Amniotic epithelial cell (primary cell): ENCODE measurements at places on chromosomes 6 and 20.

GRCh38 chr20:60117065-60117464, 158.8 kb downstream of the CDH26 start:
- DNase-seq, result peak; percentile 7

DNA sequence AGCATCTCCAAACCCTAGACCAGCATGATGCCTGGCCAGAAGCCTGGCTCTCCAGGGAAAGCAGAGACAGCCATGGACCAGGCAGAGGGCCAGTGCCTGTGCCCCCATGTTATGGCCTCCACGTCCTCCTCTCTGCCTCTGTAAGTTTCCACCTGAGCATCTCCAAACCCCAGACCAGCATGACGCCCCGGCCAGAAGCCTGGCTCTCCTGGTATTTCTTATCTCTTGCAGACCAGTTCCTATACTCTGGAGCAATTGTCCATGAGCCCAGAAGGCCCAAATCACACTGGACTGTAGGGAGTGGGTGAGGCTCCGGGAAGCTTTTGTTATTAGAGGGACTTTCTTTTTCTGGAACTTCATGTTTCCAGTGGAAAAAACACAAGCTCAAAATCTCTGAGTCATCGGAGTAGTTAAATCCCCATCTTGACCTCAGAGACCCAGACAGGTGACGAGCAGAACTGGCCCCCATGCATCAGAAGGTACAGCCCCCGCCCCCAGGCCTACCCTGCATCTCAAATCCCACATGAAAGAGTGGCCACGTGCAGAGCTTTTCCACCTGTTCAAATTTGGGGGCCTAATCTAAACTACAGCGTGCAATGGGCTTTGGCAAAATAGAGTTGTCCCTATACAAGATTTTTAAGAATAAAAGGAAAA, 110.2 kb upstream of the FOXQ1 start:
- DNase-seq, result no peak

- DNase-seq, result peak; percentile 15
Measured at GRCh38 chr6:144928847-144929246, 643.7 kb downstream of the UTRN start.

- DNase-seq, result no peak
Measured at GRCh38 chr6:149065121-149065520, 252.4 kb upstream of the TAB2 start.

DNA sequence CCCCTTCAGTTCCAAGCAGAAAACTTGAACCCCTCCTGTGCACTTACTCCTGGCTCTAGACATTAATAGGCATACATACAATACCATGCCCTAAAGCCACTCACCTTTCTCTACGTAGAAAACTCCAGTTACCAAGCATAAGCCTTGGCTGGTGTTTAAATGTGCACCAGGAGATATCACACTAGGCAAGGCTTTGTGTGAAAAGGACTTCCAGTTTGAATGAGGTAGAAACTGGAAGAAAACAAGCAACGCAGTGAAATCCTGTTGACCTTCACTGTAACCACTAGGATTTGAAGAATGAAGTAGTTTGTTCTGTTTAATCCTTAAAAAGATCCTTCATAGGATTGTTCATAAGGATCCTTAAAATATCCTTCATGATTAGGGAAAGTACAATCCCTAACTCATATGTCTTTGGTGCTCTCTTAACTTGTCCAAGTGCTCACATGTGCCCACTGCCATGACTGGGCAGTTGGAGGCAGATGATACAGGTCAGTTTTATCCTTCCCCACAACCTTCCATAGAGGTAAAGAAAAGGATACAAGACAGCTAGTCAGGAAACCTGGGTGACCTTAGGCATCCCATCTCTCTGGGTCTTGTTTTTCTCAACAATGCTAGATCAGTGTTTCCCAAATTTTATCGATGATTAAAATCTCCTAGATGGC, 9.2 kb upstream of the SCGN start:
- DNase-seq, result no peak

DNA sequence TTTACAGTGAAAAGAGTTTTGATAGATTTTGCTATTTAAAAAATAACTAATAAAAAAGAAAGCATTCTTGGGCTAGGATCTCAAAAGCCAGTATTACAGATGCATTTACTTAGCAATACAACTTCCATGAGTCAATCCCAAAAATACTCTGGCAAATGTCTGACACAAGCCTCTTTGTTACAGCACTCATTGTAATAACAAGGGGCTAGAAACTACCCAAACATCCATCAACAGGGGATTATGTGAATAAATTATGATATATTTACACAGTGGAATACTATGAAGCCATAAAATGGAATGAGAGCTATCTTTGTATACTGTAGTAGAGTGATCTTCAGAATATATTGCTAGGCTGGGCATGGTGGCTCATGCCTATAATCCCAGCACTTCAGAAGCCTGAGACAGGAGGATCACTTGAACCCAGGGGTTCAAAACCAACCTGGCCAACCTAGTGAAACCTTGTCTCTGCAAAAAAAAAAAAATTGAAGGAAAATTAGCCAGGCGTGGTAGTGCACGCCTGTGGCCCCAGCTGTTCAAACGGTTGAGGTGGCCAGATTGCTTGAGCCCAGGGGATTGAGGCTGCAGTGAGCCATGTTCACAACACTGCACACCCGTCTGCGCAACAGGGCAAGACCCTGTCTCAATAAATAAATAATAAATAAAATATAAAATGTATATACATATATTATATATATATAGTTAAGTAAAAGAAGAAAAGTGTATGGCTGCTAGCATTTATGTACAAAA, 34.7 kb upstream of the TOP1 start:
- DNase-seq, result peak; percentile 61

- peak; percentile 59 for DNase-seq
Measured at GRCh38 chr20:47295921-47296426, 60.5 kb downstream of the ZMYND8 start.

DNA sequence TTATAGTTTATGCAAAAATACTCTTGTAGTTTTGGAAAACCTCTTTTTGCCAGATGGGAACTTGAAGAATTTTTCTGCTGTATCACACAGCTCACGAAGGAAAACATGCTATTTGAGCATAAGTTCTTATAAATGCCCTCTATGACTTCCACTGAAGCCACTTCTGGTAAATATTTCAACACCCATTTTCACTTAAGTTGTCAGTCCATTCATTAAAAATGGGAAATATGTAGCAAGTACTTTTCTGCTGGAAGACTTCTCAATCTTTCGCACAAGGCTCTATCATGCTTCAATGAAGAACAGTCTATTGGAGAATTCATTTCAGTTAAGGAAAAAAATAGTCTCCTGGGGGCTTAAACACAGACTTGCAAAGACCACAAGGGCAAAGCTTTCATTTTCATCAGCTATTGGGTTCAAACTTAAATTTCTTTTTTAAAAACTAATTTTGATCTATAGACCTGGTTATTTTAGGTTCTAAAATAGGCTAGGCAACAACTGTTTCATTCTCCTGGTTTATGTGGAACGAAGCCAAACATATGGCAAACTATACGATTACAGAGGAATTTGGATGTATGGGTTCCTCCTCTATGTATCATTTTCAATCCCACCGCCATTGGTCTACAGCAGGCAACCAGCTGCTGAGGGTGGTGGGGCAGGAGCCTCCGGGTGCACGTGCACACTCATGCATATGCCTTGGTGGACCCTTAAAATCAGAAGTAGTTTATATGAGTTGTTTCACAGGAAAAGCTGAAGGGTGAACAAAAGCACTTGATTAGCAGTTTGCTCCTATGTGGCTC, 38.7 kb downstream of the LAMA4 start:
- DNase-seq, result no peak

GRCh38 chr6:144690133-144690532, 405.0 kb downstream of the UTRN start:
- no peak for DNase-seq

DNA sequence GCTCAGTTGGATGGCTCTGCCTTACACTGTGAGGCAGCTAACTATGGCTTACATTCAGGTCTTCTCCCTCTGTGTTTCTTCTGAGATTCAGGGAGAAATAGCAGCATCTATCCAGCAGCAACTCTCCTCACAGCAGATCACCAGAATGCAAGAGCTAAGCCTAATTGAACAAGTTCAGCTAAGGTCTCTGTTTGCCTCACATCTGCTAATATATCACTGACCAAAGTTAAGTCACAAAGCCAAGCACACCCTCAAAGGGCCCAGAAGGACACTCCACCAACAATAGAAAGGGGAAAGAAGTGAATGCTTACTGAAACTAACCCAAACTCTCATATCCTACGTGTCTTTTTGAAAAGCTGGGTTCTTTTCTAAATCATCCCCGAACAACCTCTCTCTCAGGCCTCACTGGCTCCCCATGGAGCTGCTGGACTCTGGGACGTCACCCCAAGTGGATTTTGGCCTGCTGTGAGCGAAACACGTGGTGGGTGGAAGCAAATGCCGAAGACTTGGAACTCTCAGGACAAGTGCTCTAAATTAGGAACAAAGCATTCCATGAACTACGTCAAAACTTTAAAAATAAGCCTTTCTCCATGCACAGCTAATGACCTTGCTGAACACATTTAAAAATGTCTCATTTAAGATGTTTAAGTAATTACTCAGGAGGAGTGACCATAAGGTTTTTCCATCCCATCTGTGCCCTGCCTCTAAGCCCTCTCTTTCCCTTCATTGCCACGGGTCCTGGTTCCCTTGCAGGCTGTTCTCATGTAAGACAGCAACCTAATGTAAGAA, 167.5 kb upstream of the PLCB4 start:
- no peak for DNase-seq

DNA sequence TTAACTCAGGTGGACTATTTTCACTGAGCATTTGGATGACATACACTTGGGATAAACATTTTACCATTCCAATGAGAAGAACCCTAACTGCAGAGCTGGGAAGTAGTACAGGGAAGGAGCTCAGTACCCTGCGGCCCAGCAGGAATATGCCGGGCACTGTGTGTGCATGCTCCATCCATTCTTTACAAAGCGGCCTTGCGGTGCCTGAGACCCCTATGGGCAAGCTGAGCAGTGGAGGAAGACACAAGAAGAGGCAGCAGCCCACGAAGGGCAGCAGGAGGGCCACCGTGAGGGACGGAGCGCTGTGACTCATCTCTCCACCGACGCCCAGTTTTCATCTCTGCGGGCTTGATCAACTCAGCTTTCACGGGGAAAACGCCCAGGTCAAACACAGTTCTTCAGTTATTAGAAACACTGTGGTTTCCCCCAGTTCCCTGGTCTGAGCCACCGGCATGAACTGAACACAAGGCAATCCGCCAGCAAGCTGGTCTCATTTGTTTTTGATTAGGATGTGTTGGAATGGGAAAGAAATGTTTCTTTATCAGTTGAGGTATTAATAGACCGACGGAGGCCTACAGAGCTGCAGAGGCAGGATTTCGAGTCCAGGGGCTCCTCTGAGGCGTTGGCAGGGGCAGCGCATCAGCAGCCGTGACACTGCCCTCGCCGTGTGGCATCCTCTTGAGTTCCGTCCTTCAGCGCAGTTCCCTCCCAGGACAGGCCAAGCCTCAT, 44.9 kb downstream of the IRF4 start:
- DNase-seq, result no peak

- DNase-seq, result no peak
Measured at GRCh38 chr6:137851669-137852068, 15.4 kb upstream of the TNFAIP3 start.

GRCh38 chr20:3340443-3340842, 67.0 kb downstream of the DNAAF9 start:
- peak; percentile 8 for DNase-seq

- DNase-seq, result peak; percentile 65
Measured at GRCh38 chr6:146582857-146583256, 15.9 kb upstream of the ADGB start.

GRCh38 chr6:84575264-84575663, 189.1 kb downstream of the TBX18 start:
- DNase-seq, result peak; percentile 49

DNA sequence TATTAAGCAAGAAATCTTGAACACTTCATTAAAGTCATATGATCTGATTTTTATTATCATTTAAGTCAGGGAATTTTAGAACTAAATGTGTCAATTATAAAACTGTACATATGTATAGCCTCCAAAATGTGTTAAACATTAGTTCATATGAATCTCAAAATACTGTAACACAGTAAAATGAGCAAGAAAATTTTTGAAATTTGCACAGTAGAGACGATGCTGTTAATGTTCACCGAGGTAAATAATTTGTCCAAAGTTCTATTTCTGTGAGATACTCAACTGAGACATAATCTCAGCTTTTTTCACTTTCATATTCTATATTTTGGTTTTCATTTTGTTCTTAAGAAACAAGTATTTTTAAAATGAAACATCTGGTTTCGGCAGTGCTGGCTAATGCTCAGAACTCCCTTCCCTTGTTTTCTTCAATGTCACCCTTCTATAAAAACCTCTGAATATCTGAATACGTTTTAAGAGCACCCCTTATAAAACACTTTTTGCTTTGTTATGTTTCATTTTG, 353.1 kb downstream of the LAMA2 start:
- no peak for DNase-seq

DNA sequence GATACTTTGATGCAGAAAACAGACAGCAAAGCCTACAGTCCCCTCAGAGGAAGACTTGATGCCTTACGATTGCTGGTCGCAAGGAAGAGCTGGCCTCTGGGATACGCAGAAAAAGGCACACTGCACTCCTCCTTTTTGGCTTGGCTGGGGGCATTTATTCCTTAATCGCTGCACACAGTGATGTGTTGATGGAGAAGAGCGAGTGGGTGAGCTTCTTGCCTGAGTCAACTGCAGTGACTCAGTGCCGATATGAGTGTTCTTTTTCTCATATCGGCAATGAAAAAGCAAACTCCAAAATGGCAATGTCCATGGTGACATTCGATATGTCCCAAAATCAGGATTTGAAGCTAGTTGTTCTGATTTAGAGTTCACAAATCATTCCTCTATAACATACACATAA, 794.8 kb downstream of the HACE1 start:
- no peak for DNase-seq

DNA sequence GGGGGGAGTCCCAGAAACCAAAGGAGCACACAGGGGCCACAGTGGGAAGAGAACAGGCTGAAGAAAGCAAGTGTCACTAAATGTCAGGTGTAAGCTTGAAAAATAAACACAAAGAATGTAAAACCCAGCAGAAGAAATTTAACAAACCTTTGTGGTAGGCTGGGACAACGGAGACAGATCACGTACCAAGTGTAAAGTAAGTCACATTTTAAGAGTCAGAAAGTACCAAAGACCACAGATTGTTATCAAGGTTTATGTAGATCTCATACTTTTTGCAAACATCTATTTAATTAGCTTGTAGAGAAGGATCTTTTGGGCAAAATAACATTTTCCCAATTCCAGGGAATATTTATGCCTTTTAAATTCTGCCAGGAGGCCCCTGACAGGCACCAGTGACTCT, 1.6 kb downstream of the CLIC5 start:
- DNase-seq, result no peak

GRCh38 chr20:3651204-3651962, 11.8 kb downstream of the GFRA4 start:
- DNase-seq, result no peak

GRCh38 chr6:32244946-32245398, 21.1 kb upstream of the NOTCH4 start:
- peak; percentile 78 for DNase-seq

GRCh38 chr6:15621203-15622044, 41.4 kb downstream of the DTNBP1 start:
- DNase-seq, result peak; percentile 52

GRCh38 chr6:127338936-127339335, 4.5 kb downstream of the ECHDC1 start:
- DNase-seq, result no peak
